ENCODE measurements at places on chromosomes 4 and X.
A peak's percentile ranks its signal among the peaks of the same experiment; 100 is the strongest.

DNA sequence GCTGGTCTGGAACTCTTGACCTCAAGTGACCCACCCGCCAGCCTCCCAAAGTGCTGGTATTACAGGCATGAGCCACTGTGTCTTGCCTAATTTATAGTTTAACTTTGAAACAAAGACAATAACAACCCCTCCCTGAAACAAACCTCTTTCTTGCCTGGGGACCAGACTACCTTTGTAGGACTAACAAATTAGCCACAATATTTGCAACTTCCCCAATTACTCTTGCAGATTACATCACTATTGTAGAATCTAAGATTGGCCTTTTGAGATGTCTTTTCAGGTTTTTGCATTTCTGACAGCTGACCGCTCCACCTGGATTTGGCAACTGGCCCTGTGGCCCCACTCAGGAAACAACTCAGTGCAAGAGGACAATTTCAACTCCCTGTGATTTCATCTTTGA is 84.8 kb downstream of the AKAP4 start:
- DNase-seq, result no peak

GRCh38 chrX:13428053-13428786 is 108.4 kb upstream of the ATXN3L start:
- no peak for DNase-seq

- DNase-seq, result no peak
Measured at GRCh38 chr4:149794352-149794751, 21.3 kb downstream of the IQCM start.

DNA sequence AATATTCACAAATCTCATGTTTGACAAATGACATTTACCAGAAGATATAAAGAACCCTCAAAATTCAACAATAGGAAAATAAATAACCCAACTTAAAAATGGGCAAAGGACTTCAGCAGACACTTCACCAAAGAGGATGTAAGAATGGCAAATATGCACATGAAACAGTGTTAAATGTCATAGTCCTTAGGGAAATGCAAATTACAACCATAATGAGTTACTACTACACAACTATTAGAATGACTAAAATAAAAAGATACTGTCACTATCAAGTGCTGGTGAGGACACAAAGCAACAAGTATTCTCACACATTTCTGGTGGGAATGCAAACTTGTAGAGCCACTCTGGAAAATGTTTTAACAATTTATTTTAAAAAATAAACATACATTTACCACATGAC is 40.8 kb upstream of the NR0B1 start:
- DNase-seq, result no peak

DNA sequence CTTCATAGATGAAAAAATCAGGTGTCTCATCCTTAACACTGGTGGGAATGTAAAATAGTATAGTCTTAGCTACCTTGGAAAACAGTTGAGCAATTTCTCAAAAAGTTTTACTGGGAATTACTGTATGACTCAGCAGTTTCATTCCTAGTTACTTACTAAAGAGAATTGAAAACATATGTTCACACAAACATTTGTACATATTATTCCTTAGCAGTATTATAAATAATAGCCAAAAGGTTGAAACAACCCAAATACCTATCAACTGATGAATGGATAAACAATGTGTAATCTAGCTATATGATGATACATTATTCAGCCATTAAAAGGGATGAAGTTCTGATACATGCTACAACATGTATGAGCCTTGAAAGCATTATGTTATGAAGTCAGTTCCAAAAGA is 41.7 kb downstream of the RBM46 start:
- DNase-seq, result no peak

DNA sequence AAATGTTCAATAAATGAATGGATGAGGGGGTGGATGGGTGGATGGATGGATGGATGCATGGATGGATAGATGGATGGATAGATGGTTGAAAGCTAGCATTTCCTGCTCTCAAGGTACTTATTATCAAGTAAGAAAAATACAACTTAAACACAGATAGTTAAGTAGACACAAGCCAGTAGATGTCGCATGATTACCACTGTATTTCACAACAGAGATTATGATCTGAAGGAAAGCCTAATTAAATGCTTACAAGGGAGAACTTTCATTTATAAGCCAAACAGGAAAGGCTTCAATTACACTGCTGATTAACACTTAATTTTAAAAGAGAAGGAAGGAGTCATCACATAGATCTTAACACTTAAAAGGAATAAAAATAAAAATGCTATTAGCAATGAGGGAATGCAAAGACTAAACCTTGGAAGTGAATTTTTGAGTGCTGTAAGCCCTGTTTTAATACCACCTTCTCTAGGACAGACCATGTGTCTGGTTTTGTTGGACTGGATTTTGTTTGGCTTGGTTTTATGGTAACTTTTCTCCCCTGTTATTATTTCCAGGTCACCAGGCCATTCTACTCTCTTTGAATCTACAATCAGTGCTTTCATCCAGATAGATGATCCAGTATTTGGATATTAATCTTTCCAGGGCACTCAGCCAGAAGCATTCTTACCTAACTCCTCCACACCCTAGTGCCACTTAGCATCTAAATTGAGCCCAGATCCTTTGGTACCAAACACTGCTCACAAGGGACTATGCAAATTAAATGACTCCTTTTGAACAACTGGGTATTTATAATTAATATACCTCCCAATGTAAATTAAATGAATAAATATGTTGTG is 75.5 kb upstream of the SLC39A8 start:
- peak; percentile 67 for DNase-seq

GRCh38 chrX:29992083-29992482 is 223.3 kb upstream of the MAGEB2 start:
- no peak for DNase-seq

- DNase-seq, result no peak
Measured at GRCh38 chr4:145785391-145786008, 105.6 kb downstream of the C4orf51 start.

DNA sequence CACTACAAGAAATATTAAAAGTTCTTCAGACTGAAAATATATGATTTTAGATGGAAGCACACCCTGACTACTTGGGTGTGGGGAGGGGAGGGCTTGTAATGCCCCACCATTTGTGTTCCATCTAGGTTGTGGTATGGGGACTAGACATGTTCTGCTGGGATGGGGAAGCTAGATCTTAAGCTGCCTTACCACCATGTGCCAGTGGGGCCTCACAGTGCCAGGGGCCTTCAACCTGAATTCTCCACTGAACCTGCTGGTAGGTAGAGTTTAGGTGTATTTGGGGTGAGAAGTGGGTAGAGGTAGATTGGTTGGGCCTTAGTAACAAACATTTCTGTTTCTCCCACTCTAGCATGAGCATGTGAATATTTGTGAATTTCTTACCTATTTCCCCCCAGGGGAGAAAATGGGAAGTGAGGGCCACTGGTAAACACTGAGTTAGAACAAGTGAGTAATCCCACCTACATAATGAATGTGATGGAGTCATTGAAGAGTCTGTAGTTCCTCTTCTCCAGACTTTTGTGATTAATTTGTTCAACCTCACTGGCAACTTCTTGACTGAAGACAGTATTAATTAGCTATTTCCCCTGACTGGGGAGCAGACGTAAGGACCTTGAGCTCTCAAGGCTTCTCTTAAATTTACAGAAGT is 44.0 kb downstream of the BRCC3 start:
- no peak for DNase-seq

- DNase-seq, result no peak
Measured at GRCh38 chr4:102522031-102522440, 20.9 kb downstream of the NFKB1 start.

GRCh38 chrX:11188664-11189063 is 77.5 kb downstream of the HCCS start:
- DNase-seq, result no peak

DNA sequence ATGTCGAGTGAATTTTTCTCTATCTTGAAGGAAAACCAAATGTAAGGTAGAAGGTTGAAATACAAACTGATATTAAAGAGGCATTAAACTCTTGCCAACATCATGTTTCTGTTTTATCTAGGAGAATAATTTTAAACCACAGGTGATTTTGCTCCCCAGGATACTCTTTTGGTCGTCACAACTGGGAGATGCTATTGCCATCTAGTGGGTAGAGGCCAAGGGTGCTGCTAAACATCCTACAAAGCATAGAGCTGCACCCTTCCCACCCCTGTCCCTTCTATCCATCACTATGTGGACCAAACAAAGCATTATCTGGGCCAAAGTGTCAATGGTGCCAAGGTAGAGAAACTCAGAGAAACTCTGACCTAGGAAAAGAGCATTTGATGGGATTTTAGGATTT is 154.6 kb upstream of the MAGEB2 start:
- no peak for DNase-seq

DNA sequence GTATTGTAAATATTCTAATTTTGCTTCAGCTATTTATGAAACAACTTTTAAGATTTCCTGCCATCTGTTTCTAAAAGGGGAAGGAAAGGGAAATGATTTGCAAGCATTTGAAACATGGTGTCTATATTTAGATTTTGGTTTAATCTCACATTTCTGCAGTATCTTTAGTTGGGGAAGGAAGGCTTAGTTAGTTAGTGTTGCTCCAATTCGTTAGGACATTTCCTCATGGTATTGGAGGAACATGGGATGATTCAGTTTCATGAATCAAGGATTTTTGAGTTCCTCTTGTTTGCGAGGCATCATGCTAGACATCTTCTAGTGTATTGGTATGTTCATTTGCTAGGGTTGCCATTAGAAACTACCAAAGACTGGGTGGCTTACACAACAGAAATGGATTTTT is 20.5 kb upstream of the TMEM192 start:
- DNase-seq, result peak; percentile 17

GRCh38 chrX:137401092-137401491 is 164.8 kb upstream of the ZIC3 start:
- no peak for DNase-seq

- DNase-seq, result no peak
Measured at GRCh38 chr4:88514557-88515511, 8.7 kb downstream of the PYURF start.

- no peak for DNase-seq
Measured at GRCh38 chr4:18980516-18981233, 959.1 kb upstream of the LCORL start.

DNA sequence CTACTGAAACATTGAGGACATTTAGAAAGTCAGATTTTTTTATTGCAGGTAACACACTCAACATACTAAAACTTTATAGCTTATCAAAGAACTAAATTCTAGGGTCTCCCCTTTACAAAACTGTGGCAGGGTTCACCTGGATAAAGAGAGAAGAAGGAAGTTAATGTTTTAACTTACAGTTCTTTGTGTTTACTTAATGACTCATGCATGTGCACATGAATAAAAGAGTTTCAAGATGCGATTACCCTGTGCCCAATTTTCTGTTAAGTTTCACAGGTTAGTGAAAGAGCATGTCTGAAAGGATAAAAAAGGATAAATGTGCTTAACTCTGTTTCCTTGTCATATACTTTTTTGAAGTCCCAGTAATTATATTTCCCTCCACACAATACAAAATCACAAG is 16.8 kb downstream of the DCAF8L1 start:
- no peak for DNase-seq

DNA sequence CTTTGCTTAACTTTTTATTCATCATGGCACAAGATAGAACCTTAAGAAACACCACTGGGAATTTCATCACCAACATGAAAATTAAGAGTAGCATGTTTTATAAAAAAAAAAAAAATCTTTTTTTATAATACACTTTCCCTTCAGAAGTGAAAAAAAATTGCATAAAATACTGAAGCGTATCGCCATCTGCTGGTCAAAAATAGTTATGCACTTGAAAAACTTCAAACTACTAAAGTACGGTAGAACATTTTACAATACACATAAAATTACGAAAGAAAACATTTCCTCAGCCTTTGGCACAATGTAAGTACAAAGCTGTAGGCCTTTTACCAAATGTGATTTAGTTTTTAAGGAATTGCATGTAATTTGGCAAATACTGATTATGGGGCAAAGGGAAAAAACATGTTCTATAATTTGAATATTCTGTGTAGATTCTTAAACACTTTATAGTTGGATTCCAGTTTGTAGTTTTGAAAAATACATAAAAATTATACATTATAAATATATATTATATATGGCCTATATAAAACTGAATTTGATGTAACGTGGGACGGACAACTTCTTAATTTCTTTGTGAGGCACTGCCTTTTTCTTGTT is 26.5 kb downstream of the HCCS start:
- DNase-seq, result peak; percentile 59

DNA sequence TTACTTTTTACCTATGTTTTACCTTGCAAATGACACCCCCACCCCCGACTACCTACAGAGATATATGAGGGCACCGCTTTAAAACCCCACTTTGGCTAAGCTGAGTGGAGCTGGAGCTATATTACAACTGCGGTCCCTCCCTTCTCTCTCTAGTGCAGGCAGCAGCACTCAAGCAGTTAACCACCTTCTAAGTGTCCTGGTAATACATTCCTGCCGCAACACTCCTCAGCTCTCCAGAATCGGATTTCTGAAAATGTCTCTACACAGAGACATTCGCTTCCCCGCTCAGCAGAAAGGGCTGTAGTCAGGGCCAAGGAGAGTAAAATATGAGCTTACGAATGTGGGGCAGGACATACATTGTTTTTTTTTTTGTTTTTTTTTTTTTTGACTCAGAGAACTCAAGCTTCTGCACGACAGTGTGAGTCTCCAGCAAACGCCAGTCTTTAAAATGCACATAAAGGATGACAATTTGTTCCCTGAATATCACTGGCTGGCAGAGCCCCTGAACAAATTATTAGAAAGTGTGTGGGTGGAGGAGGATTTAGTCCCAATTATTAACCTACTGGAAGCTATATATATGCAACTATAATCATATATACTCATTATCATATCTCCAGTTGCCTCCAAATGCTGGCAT is 287.0 kb upstream of the TET2 start:
- DNase-seq, result no peak

DNA sequence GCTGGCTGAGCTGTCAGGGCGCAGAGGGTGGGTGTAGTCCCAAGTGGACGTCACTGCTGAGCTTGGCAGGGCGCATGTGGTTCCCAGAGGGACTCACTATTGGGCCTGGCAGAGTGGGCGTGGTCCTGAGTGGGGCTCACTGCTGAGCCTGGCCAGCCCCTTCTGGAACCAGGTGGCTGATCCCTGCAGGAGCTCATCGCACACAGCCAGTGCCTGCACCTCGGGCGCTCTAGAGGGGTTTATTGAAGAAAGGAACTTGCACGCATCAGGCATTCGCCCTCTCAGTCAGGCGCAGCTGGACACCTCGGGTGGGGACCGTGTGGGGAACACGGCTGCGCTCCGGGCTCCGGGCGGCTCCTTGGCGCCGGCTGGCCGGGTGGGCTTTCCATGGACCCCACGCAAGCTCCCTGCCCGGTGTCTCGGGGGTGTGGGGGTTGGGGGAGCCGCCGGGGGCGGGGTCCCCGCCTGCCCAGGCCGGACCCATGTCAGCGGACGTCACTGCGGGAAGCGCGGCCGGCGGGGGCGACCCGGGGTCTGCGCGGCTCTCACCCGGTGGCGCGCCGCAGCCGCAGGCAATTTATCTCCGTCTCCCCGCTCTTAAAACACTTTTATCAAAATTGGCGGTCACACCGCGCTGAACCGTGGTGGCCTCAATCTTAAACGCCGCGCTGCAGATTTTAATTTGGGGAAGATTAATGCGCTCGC is 65.4 kb upstream of the NKX1-1 start:
- DNase-seq, result peak; percentile 32

- DNase-seq, result no peak
Measured at GRCh38 chrX:40157228-40158035, 59.7 kb upstream of the BCOR start.

Data from hematopoietic multipotent progenitor cell treated with erythropoietin and hydrocortisone succinate and interleukin-3 and kit ligand, for 6 days (in vitro differentiated cells).